Progenitor cell of endocrine pancreas (in vitro differentiated cells): ENCODE measurements at places on chromosomes 13 and 19. TPM values are rescaled to one million over a fixed set of nuclear protein-coding genes. Genes with fewer than 3 reads are reported as not detected.

The LMTK3 gene
- total RNA-seq, result 11.4 and 12.7 TPM in 2 replicates

The NLRP11 gene
- not detected in 2 replicates for total RNA-seq

The PNMA8A gene
- total RNA-seq, result 27.5 and 28.1 TPM in 2 replicates

The ZNF563 gene
- total RNA-seq, result 1.6 and 2.0 TPM in 2 replicates

The GNA15 gene
- total RNA-seq, result not detected in 2 replicates

The AZU1 gene
- total RNA-seq, result 4.8 and 5.1 TPM in 2 replicates

The VSTM2B gene
- not detected in 2 replicates for total RNA-seq

The KLF2 gene
- 2.7 TPM in 2 replicates for total RNA-seq

The PDS5B gene
- total RNA-seq, result 58.8 and 64.4 TPM in 2 replicates

The ZNF135 gene
- 17.3 and 17.9 TPM in 2 replicates for total RNA-seq

The ZNF726 gene
- 5.7 and 6.0 TPM in 2 replicates for total RNA-seq

The IGFL1 gene
- not detected in 2 replicates for total RNA-seq

The IRGC gene
- total RNA-seq, result not detected in 2 replicates

The ZNF90 gene
- 48.0 and 53.8 TPM in 2 replicates for total RNA-seq

The SPACA4 gene
- not detected in 2 replicates for total RNA-seq

The CRX gene
- not detected in 2 replicates for total RNA-seq

The RDH8 gene
- not detected in 2 replicates for total RNA-seq

The NANOS3 gene
- 9.5 and 10.5 TPM in 2 replicates for total RNA-seq

The EGLN2 gene
- total RNA-seq, result 107 and 110 TPM in 2 replicates

The AKT2 gene
- total RNA-seq, result 200 TPM in 2 replicates

The TYROBP gene
- total RNA-seq, result not detected in 2 replicates

The PDCD5 gene
- 106 TPM in 2 replicates for total RNA-seq

The THSD8 gene
- 16.5 and 22.7 TPM in 2 replicates for total RNA-seq

The KLK15 gene
- total RNA-seq, result not detected in 2 replicates

The BBC3 gene
- total RNA-seq, result 18.3 and 23.5 TPM in 2 replicates

The ARHGAP45 gene
- total RNA-seq, result 6.1 and 8.1 TPM in 2 replicates

The ZNF99 gene
- total RNA-seq, result not detected in 2 replicates

The TMIGD2 gene
- not detected in 2 replicates for total RNA-seq

The ZNF28 gene
- 29.4 and 32.3 TPM in 2 replicates for total RNA-seq

The SPRED3 gene
- total RNA-seq, result 13.0 and 13.6 TPM in 2 replicates

The ZNF813 gene
- 16.0 and 16.6 TPM in 2 replicates for total RNA-seq

The GRK1 gene
- 0.73 and 1.1 TPM in 2 replicates for total RNA-seq
